BJ (cell line): ENCODE measurements at places on chromosomes 13 and 19. TPM values are rescaled to one million over a fixed set of nuclear protein-coding genes. Genes with fewer than 3 reads are reported as not detected.

- no peak for DNase-seq
Observed at GRCh38 chr19:15412832-15413231, 6.0 kb downstream of the AKAP8L start.

The TDRD12 gene
- 0.04 TPM in 1 of 2 replicates, not detected in the other for polyA plus RNA-seq

The SIGLEC12 gene
- polyA plus RNA-seq = not detected in 2 replicates

- DNase-seq = no peak
Observed at GRCh38 chr13:75467040-75467728, 14.8 kb downstream of the TBC1D4 start.

- no peak for DNase-seq
Observed at GRCh38 chr19:35043906-35044305, 2.4 kb downstream of the HPN start.

- no peak for DNase-seq
Observed at GRCh38 chr19:5067678-5068077, 98.8 kb downstream of the KDM4B start.

DNA sequence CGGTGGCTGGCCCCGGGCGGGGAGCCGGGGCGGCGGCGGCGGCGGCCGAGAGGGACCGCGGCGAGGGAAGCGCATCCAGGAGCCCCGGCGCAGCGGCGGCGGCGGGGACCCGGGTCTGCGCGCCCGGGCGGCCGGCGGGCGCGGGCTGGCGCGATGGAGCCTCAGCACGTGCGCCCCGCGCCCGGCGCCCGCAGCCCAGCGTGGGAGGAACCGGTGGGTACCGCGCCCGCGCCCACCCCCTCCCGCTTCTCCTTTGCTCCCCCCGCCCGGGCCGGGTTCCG lies 7.8 kb upstream of the DGKH start:
- DNase-seq = no peak

- no peak for DNase-seq
Observed at GRCh38 chr19:42124386-42124901, 7.8 kb downstream of the POU2F2 start.

DNA sequence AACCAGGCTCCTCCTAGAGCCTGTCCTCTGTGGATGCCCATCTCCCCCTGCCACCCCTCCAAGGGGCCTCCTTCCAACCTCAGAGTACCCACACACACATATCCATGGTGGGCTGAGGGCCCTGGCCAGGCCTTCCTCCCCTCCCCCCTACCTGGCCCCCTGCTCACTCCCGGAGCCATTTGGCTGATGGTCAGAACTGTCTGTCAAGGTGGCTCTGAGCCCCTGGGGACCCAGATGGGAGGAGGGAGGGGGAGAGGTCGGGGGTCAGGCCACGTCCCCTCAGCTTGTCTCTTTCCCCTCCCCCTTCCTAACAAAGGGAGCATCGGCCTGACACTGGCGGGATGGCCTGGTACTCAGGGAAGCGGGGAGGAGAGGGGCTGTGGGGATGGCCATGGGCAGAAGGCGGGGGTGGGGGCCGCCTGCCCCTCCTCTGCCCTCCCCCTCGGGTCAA lies 18.7 kb upstream of the POU2F2 start:
- DNase-seq = no peak

DNA sequence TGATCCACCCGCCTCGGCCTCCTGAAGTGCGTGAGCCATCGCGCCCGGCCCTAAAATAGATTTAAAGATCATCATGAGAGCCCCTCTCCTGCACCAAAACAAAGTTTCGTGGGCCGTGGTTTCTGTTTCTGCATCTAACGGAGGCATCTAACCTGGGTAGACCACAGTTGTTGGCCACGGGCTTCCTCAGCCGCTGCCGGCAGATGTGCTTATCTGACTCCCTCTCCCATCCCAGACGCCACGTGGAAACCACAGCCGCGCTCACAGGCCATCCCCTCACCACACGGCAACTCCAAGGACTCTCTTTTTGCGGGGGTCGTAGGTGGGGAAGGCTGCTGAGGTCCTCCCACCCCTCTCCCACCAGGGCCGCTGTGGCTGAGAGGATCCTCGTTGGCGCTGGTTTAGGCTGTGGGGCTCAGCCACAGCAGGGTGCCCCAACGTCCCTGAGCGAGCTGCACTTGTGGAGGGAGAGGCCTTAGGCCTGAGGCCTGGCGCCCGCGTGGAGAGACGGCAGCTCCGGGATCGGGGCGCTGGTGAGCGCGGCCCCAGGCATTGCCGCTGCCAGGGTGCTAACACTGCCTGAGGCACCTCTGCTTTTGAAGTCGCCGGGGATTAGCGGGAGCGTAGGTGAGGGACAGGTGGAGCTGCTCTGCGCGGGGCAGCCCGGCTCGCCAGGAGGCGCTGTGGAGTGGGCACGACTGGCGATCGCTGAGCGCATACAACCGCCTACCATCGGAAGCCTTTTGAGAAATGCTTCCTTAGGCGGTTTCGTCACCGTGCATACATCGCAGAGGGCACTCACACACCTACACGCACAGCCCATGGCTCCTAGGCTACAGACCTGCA lies 8.9 kb downstream of the ZSCAN1 start:
- DNase-seq = no peak

The SULT2A1 gene
- not detected in 2 replicates for polyA plus RNA-seq
